ENCODE measurements at places on chromosomes 16 and 17. TPM values are rescaled to one million over a fixed set of nuclear protein-coding genes. Genes with fewer than 3 reads are reported as not detected.

Gene SEPTIN1
- 1.3 TPM for total RNA-seq

Gene CBX2
- 2.6 TPM for total RNA-seq

Gene LITAF
- 55.6 TPM for total RNA-seq

Gene OR1F1
- not detected for total RNA-seq

Gene UBB
- 1,605 TPM for total RNA-seq

Gene DDX28
- 8.9 TPM for total RNA-seq
